CD8-positive, alpha-beta memory T cell (primary cell): ENCODE measurements at places on chromosomes 3 and 15. TPM values are rescaled to one million over a fixed set of nuclear protein-coding genes. Genes with fewer than 3 reads are reported as not detected.

- H3K4me1 ChIP-seq = no peaks in the 10 kb centered on the region
- no peak overlapping the region for H3K4me3 ChIP-seq
- H3K36me3 ChIP-seq = no peaks in the 10 kb centered on the region
- DNase-seq = no peak
Measured at GRCh38 chr15:62407216-62407615, 242.1 kb upstream of the C2CD4B start.

DNA sequence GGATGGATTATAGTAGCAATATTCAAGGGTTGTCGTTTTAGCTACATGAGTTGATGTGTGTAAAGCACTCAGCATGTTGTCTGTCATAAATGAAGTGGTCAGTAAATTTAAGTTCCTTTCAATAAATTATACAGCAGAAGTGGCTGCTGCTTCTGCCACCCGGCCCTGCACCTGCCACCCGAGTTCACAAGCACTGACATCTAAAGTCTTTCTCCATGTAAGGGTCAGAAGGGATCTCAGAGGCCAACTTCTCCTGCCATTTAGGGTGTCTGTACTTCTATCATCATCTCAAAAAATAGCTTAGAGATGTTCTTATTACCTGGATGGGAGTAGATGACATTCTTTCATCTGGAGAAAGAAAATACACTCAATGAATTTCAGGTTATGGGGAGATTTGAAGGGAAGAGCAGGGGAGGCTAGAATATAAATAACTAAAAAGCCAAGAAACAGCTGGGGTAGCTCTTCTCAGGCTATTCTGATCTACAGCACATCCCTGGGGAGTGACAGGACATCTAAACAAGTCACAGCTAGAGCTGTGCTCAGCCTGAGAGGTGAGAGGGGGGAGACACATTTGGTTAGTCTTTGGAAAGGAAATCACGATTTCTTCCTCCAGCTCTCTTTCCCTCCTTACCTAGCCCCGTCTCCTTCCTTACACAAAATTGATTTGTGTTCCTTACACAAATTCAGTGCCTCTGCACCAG, 8.0 kb downstream of the GCSAM start:
- H3K4me3 ChIP-seq = no peak overlapping the region
- no peaks in the 10 kb centered on the region for H3K36me3 ChIP-seq
- no peak overlapping the region for H3K27ac ChIP-seq
- H3K4me1 ChIP-seq = peaks cover 72% of the 10 kb centered on the region

GRCh38 chr3:157815739-157816138, 290.5 kb downstream of the SHOX2 start:
- H3K27ac ChIP-seq = no peak overlapping the region
- H3K4me1 ChIP-seq = no peaks in the 10 kb centered on the region
- no peaks in the 10 kb centered on the region for H3K36me3 ChIP-seq
- no peaks in the 10 kb centered on the region for H3K27me3 ChIP-seq
- no peak overlapping the region for H3K4me3 ChIP-seq

DNA sequence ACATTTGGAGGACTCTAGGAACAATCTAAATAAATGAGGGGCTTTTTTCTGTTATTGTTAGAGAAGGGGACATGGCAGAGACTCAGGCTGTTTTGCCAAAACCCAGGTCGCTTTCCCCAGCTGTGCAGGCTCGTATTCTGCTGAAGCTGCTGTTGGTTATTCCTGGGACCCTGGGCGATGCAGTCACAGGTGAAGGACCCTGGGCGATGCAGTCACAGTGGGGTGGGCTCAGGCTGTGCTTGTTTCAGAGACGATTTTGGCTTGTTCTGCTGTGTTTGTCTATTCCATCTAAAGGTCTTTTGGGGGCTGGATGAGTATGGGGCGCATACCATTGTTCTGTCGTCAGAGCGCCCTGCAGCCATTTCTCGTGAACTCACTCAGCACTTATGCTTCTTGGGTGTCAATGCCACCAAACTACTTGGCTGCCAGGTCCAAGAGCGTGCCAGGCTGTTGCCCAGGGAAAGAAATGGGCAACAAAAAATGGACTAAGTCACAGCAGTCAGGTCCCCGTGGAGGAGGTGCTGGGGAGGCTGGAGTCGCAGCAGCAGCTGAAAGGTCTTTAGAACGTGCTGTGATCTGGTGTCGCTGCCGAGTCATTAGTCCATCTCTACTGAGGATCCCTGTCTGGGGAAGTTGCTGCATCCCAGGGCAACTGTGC, 151.4 kb downstream of the CHDH start:
- H3K36me3 ChIP-seq = no peaks in the 10 kb centered on the region
- DNase-seq = no peak
- no peak overlapping the region for H3K27ac ChIP-seq
- no peak overlapping the region for H3K4me3 ChIP-seq

DNA sequence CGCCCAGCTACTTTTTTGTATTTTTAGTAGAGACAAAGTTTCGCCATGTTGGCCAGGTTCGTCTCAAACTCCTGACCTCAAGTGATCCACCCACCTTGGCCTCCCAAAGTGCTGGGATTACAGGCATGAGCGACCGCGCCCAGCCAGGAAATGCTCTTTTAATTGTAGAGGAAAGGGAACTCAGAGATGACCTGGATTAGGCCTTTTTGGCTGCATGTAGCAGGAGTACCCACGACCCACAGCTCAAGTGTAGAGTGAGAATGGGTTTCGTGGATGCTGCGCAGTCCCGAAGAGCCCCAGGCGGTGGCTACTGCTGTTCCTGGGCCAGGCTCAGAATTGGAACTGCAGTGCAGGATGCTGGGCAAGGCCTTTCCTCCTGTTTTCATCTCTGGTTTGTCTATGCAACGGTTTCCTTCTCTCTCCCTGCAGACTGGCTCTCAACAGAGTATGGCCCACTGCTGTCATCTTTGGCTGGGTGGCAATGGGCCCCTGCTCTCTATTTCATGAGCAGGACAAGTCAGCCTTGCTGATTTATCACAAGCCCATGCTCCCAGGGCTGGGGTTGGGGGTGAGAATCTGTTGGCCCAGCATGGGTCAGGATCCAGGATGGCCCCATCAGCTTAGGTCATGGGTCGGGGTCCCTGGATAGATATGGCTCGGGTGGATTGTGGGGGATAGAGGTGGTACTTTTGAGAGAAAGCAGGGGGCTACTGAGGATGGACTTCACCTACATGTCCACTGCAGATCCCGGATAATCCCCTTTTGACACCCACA, 51.2 kb downstream of the GASK1A start:
- no peak for DNase-seq
- no peak overlapping the region for H3K27ac ChIP-seq
- H3K4me3 ChIP-seq = no peak overlapping the region
- H3K36me3 ChIP-seq = no peaks in the 10 kb centered on the region
- H3K4me1 ChIP-seq = peaks cover 10% of the 10 kb centered on the region

- H3K36me3 ChIP-seq = no peaks in the 10 kb centered on the region
- no peak overlapping the region for H3K27ac ChIP-seq
- no peak overlapping the region for H3K4me3 ChIP-seq
- no peaks in the 10 kb centered on the region for H3K27me3 ChIP-seq
Measured at GRCh38 chr3:44981751-44982150, 5.7 kb downstream of the EXOSC7 start.

- H3K4me3 ChIP-seq = no peak overlapping the region
- no peaks in the 10 kb centered on the region for H3K36me3 ChIP-seq
- no peak overlapping the region for H3K27ac ChIP-seq
- DNase-seq = no peak
- H3K27me3 ChIP-seq = no peaks in the 10 kb centered on the region
Measured at GRCh38 chr15:40863660-40864270, 10.3 kb downstream of the RHOV start.

DNA sequence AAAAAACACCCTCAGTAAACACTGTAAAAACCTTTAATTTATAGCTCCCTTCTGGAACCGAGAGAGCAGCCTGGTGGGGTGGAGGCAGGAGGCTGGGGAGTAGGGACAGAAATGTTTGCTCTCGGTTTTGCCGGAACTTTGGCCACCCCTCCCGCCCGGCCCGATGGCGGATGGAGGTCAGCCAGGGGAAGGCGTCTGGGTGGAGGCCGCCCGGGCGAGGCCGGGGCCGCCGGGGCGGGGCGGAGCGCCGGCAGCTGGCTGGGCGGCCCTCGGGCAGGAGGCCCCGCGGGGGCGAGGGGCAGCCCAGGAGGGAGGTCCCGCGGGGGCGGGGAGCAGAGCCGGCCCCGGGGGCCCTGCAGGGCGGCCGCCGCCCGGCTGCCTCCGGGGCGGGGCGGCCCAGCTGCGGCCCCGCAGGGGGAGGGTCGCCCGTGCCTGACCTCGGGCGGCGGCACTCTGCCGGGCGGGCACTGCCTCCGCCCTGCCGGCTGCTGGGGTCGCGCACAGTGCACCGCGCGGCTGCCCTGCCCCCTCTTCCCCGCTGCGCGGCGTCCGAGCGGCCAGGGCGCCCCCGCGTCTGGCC, 829 bp upstream of the SKIL start:
- H3K27me3 ChIP-seq = no peaks in the 10 kb centered on the region
- peak overlapping the region; percentile 92 for H3K27ac ChIP-seq
- DNase-seq = no peak
- no peaks in the 10 kb centered on the region for H3K36me3 ChIP-seq

DNA sequence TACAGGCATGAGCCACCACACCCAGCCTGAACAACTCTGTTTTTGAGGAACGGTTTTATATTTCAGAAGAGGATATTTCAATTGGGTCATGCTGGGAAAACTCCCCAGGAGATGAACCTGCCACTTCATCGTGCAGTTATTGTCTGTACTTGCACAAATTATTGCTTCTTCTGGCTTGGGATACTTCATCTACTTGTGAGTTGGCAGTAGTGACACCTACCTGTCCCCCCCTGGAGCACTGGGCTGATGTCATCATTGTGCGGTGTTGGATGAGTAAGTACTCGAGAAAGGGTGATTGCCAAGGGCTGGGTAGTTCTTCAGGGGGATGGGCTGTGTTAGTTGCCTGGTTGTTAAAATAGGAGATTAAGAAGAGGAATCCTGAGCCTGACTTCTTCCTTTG, 85.1 kb upstream of the SAMMSON start:
- H3K27me3 ChIP-seq = no peaks in the 10 kb centered on the region
- H3K4me1 ChIP-seq = no peaks in the 10 kb centered on the region
- no peaks in the 10 kb centered on the region for H3K36me3 ChIP-seq
- DNase-seq = no peak
- H3K4me3 ChIP-seq = no peak overlapping the region

THPO gene
- total RNA-seq = not detected

FBXL22 gene
- total RNA-seq = 1.1 TPM

DNA sequence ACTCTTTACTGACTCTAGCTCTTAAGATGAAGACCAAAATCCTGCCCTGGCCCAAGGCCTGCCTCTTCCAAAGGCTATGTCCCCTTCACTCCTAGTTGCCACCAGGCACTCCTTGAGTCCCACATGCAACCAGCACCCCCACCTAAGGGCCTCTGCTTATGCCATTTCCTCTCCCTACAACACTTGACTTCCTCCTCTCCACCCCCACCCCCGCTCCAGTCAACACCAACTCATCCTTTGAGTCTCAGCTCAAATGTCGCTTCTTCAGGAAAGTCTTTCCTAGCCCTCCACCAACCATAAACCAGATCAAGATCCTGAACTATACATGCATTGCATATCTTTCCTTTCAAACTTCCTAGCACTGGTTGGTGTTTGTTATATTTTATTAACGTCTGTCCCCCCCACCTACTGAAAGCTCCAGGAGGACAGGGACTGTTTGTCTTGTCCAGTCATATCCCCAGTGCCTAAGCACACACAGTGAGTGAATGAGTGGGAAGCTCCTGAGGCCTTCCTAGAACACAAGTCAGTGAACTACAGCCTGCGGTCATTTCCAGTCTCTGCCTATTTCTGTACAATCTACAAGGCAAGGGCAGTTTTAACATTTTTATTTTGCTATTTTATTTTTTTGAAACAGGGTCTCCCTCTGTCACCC, 7.3 kb downstream of the TBC1D2B start:
- no peaks in the 10 kb centered on the region for H3K36me3 ChIP-seq
- H3K27ac ChIP-seq = no peak overlapping the region
- DNase-seq = no peak
- peaks cover 83% of the 10 kb centered on the region for H3K4me1 ChIP-seq
- peak overlapping the region; percentile 43 for H3K4me3 ChIP-seq
- no peaks in the 10 kb centered on the region for H3K27me3 ChIP-seq

DNA sequence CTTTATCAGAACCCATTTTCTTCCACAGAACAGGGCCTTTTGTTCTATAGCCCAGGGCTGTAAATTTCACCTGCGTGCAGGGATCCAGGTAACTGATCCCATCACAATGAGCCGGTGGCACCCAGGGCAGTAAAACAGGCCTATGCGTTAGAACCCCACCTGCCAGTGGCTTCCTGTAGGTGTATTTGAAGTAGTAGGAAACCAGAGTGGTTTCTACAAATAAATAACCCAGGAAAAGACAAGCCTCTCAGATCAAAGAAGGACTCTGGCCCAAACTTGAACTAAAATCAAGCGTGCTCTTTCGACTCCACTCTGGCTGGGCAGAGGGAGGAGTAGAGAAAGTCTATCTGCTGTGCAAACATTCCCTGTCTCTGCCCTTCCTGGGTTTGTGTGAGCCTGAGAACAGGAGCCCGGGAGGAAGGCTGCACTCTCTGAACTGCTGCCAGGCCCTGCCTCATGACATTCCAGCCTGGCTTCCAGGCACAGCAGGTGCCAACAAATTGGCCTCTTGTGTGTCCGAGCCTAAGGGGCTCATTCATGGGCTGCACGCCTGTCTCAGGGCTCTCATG, 77.7 kb downstream of the CEMIP start:
- no peaks in the 10 kb centered on the region for H3K27me3 ChIP-seq
- H3K4me1 ChIP-seq = peaks cover 12% of the 10 kb centered on the region
- H3K4me3 ChIP-seq = no peak overlapping the region
- H3K36me3 ChIP-seq = no peaks in the 10 kb centered on the region

SLC22A14 gene
- total RNA-seq = not detected

GRCh38 chr3:151625086-151625485, 108.6 kb upstream of the AADACL2 start:
- H3K4me3 ChIP-seq = no peak overlapping the region
- H3K4me1 ChIP-seq = no peaks in the 10 kb centered on the region
- no peaks in the 10 kb centered on the region for H3K27me3 ChIP-seq
- no peak overlapping the region for H3K27ac ChIP-seq
